T-helper 17 cell (primary cell): ENCODE measurements at places on chromosomes 13 and 19.

DNA sequence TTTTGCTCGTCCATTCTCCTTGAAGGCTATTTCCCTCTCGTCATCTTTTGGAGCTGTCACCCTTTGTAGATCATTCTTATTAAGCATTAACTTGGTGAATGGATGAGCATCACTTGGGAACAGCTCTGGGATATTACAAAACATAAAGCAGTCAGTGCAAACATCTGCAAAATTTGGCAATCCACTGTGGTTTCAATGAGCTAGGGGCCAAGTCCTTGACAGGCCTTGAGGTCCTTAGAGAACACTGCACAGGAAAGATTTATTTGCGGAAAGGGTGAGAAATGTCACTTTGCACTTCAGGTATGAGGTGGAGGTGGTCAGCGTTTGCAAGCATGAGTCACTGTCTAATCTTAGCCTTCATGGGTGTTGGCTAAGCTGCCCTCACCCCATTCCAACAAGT lies 239.7 kb upstream of the MAB21L1 start:
- DNase-seq, result no peak

GRCh38 chr13:44664308-44664707 lies 88.2 kb upstream of the TSC22D1 start:
- DNase-seq, result no peak

GRCh38 chr13:45928843-45929242 lies 77.3 kb upstream of the SIAH3 start:
- DNase-seq, result no peak

- no peak for DNase-seq
Observed at GRCh38 chr13:113607056-113607888, 22.7 kb downstream of the TFDP1 start.
